ENCODE measurements at places on chromosomes 1 and 21. TPM values are rescaled to one million over a fixed set of nuclear protein-coding genes. Genes with fewer than 3 reads are reported as not detected.

GRCh38 chr1:7356079-7356478 is 415.0 kb upstream of the VAMP3 start:
- no peak overlapping the region for H3K27ac ChIP-seq
- DNase-seq = no peak
- H3K27me3 ChIP-seq = no peaks in the 10 kb centered on the region
- no peaks in the 10 kb centered on the region for H3K4me1 ChIP-seq

DNA sequence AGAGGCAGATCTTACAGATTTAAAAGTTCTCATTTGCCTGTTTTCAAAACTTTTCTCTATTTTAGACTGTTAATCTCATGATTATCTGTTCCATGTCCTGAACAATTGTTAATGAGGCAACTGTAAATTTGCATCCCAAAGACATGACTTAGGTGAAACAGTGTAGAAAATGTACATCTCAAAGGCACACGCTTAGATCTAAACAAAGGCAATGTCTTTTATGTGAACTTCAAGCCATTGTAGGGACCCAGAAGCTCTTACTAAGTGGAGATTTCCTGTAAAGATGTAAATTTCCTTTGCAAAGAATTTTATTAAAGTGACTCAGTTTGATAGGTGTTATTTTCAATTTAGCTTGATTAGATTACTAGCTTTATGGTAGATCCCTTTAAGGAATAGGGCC is 125.2 kb upstream of the F3 start:
- no peak overlapping the region for H3K4me3 ChIP-seq
- H3K27me3 ChIP-seq = no peaks in the 10 kb centered on the region
- H3K27ac ChIP-seq = no peak overlapping the region
- no peak for DNase-seq
- no peaks in the 10 kb centered on the region for H3K4me1 ChIP-seq

The UTS2 gene
- not detected for total RNA-seq

GRCh38 chr1:63703701-63704107 is 70.1 kb upstream of the ROR1 start:
- no peak for DNase-seq
- no peaks in the 10 kb centered on the region for H3K27me3 ChIP-seq
- H3K4me1 ChIP-seq = peaks cover 16% of the 10 kb centered on the region
- H3K27ac ChIP-seq = peak overlapping the region; percentile 31
- H3K36me3 ChIP-seq = no peaks in the 10 kb centered on the region

GRCh38 chr1:55604749-55605148 is 389.6 kb upstream of the USP24 start:
- no peak for DNase-seq
- no peak overlapping the region for H3K4me3 ChIP-seq
- no peaks in the 10 kb centered on the region for H3K36me3 ChIP-seq
- peak overlapping the region; percentile 38 for H3K27ac ChIP-seq
- peaks cover 19% of the 10 kb centered on the region for H3K4me1 ChIP-seq

DNA sequence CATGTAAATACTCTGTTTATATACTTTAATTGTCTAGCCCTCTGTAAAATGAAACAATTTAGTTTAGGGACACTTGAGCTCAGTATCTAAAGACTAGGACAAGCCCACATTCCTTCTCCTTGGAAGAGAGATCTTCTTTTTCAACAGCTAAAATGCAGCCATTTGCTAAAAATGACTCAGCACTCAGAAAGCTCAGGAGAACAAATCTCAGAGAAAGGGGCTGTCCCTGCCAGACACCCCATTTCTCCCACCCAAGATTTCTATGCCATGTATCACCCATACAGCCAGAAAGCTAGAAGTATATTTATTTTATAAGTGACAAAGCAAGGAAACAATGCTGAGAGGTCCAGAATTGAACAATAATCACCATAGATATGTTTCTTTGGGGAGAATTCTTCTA is 23.2 kb upstream of the PRDX6 start:
- H3K27me3 ChIP-seq = no peaks in the 10 kb centered on the region
- H3K4me1 ChIP-seq = no peaks in the 10 kb centered on the region
- H3K36me3 ChIP-seq = no peaks in the 10 kb centered on the region
- no peak overlapping the region for H3K4me3 ChIP-seq
- no peak for DNase-seq

GRCh38 chr1:235679644-235680043 is 30.1 kb upstream of the GNG4 start:
- no peaks in the 10 kb centered on the region for H3K4me1 ChIP-seq
- DNase-seq = no peak
- H3K27me3 ChIP-seq = no peaks in the 10 kb centered on the region
- no peak overlapping the region for H3K27ac ChIP-seq

- DNase-seq = no peak
- no peaks in the 10 kb centered on the region for H3K27me3 ChIP-seq
- H3K4me3 ChIP-seq = no peak overlapping the region
- H3K4me1 ChIP-seq = peaks cover 15% of the 10 kb centered on the region
Observed at GRCh38 chr1:202615501-202616354, 94.5 kb downstream of the SYT2 start.

The INSRR gene
- total RNA-seq = 2.9 TPM

DNA sequence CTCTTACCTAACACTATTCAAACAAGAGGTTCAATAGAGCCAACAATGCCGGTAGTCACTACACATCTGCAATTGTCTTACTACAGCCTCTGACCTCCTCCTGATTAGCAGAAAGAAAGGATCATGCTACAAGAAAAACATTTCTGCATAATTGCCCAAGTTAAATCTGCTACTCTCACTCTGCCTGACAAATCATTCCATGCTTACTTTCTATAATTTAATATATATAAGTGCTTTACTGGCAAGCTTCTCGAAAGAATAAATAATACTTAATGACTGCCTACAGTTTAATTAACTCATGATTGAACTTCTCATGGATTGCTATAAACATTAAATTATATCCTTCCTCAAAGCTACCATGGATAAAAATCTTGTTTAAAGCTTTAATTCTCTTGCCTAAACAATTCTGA is 156.0 kb downstream of the SLC45A1 start:
- H3K27me3 ChIP-seq = no peaks in the 10 kb centered on the region
- no peak overlapping the region for H3K4me3 ChIP-seq
- no peak overlapping the region for H3K27ac ChIP-seq
- DNase-seq = no peak
- H3K4me1 ChIP-seq = peaks cover 19% of the 10 kb centered on the region

The B3GALT5 gene
- total RNA-seq = not detected

The CACHD1 gene
- total RNA-seq = 4.3 TPM

The TMEM52 gene
- not detected for total RNA-seq

The FCAMR gene
- not detected for total RNA-seq

DNA sequence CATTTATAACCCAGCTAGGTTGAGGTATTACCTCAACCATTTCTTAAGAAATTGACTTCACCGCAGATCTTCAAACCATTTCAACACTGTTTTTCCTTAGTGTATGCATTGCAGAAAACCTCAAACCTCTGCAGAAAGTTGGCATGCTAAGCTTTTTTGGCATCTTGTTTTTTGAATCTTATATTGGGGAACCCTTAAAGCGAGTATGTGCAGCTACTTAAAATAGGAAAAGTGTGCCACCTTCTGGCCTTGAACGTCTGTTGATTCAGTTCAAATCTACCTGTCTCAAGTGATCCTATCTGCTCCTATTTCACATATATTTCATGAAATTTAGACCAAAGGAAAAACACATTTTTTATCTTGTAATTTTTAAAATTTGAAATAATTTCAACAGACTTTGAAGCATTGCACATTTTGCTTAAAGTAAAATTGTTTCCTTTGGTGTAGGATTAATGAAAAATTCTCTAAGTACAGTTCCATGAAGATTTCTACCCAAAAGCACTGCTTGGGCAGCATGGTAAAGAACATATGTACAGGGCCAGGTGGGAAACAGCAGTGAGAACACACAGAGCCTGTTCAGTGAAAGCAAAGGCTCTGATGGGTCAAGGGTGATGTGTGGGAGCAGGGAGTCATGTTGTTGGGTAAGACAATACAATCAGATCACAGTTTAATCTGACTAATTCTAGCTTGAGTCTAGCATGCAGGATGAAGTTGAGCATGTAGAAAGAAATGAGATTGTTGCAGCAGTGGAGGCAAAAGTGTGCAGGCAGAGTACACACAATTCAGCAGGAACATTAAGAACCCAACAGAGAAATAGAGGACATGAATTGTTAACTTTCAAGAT is 17.2 kb downstream of the HENMT1 start:
- no peaks in the 10 kb centered on the region for H3K4me1 ChIP-seq
- no peaks in the 10 kb centered on the region for H3K36me3 ChIP-seq
- no peak overlapping the region for H3K27ac ChIP-seq
- no peak overlapping the region for H3K4me3 ChIP-seq

The AGMAT gene
- total RNA-seq = 1.1 TPM

The BLACAT1 gene
- not detected for total RNA-seq

DNA sequence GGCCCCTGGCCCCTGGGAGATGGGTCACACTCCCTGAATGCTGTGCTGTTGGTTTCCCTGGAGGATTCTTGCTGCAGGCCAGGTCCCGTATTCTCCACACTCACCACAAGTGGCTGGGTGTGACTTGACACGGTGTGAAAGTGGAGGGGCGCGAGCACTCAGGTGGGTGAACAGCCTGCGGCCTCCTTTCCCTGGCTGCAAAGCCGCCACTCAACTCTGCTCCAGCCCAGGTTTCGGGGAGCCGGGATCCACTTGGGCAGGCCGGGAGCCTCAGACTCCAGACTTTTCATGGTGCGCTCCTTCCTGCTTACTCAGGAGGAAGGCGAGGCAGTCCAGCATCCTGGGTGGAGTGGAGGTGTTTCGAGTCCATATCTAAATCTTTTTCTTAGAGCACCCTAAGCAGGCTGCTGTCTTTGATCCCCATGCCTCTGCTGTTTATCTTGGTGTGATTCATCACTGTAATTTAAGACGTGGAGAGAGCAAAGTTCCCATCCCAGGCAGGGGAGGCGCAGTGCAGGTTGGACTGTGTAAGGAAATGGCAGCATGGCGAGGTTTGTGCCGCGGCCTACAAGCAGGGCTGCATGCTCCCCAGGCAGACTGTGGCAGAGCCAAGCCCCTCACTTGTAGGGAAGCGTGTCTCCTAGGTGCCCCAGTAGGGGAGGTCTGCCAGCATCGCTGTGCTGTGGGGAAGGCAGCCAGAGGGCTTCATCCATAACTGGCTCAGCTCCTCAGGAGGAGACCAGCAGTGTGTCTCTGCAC is 29.6 kb downstream of the VANGL1 start:
- peaks cover 9% of the 10 kb centered on the region for H3K4me1 ChIP-seq
- no peaks in the 10 kb centered on the region for H3K27me3 ChIP-seq
- no peak overlapping the region for H3K4me3 ChIP-seq
- no peak for DNase-seq
- H3K27ac ChIP-seq = no peak overlapping the region

DNA sequence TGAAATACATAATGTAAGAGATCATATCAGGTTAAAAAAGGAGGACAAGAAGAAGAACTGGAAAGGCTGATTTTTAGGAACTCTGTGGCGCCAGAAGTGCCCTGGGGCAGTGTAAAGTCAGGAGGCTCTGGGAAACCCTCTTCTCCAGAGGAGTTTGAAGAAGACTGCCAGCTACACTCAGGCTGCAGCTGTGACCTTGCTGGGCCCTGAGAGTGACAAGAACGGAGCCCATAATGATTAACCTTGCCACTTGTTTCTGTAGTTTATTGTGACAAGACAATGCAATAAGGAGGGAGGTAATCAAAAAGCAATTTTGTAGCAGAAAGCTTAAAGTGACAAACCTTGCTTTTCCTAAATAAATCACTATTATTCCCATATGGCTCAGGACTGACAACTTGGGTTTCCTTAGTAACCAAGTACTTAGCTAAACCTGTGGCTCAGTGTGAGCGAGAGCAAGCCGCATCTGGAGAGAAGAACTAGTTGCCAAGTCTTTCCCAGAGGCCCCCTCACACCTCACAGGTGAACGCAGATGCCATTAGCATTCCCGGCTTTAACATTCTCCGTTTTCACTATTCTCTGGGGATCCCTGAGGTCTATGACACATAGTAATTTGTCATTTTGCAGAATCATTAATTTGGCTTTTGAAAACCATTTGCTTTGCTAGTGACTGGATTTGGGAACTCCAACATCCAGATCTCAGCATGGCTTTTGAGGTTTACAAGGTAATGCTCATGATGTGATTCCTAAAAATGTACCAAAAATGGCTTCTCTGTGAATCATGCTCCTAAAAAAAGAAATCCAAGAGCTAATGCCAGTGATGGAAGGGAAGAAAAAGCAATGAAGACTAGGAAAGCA is 115.9 kb downstream of the OMA1 start:
- H3K27ac ChIP-seq = no peak overlapping the region
- H3K4me3 ChIP-seq = no peak overlapping the region
- no peaks in the 10 kb centered on the region for H3K27me3 ChIP-seq
- H3K4me1 ChIP-seq = no peaks in the 10 kb centered on the region

GRCh38 chr1:154661110-154661509 is 53.1 kb upstream of the ADAR start:
- no peaks in the 10 kb centered on the region for H3K27me3 ChIP-seq
- no peaks in the 10 kb centered on the region for H3K4me1 ChIP-seq
- no peak overlapping the region for H3K4me3 ChIP-seq
- H3K27ac ChIP-seq = no peak overlapping the region

DNA sequence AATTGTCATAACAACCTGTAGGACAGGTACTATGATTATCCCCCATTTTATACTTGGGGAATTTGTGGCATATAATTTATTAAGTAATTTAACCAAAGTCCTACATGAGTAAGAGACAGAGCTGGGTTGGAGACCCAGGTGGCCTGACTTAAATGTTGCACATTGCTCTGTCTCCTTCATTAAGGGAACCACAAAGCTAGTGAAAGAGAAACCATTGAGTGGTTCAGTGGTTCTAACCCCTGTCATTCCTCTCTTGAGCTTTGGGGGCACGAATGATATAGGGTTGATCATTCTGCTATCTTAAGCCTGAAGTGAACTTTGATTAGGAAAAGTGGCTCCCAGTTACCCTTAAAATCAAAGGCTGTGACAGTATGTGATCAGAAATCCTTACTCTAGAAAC is 5.3 kb upstream of the MAP3K7CL start:
- no peaks in the 10 kb centered on the region for H3K27me3 ChIP-seq
- H3K36me3 ChIP-seq = no peaks in the 10 kb centered on the region
- no peak overlapping the region for H3K4me3 ChIP-seq
- H3K27ac ChIP-seq = no peak overlapping the region

GRCh38 chr1:82589588-82589987 is 788.9 kb downstream of the ADGRL2 start:
- no peaks in the 10 kb centered on the region for H3K36me3 ChIP-seq
- H3K27me3 ChIP-seq = no peaks in the 10 kb centered on the region
- no peak overlapping the region for H3K27ac ChIP-seq
- H3K4me3 ChIP-seq = no peak overlapping the region
- no peaks in the 10 kb centered on the region for H3K4me1 ChIP-seq
- DNase-seq = no peak

DNA sequence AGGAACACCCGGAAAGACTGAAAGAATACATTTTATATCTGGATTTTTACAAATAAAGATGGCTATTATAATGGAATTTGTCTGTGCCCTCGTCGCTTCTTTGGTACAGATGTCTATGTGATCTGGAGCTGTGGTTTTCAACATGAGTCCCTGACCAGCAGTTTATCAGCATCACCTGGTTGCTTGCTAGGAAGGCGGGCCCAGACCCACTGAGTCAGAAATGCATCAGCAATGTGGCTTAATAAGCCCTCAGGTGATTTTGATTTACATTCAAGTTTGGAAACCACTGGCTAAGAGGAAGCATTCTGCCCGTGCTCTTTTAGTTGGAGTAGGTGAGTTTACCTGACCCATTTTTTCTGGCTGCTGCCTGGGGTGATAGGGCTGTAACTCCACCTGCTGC is 31.7 kb downstream of the ATP1A1 start:
- no peaks in the 10 kb centered on the region for H3K4me1 ChIP-seq
- H3K36me3 ChIP-seq = peaks cover 96% of the 10 kb centered on the region
- no peak overlapping the region for H3K27ac ChIP-seq

The FCGR1A gene
- total RNA-seq = 28.0 TPM

- no peak for DNase-seq
- H3K4me1 ChIP-seq = peaks cover 5% of the 10 kb centered on the region
- H3K36me3 ChIP-seq = no peaks in the 10 kb centered on the region
- no peaks in the 10 kb centered on the region for H3K27me3 ChIP-seq
Observed at GRCh38 chr1:167708940-167709389, 12.8 kb upstream of the MPZL1 start.

- H3K27ac ChIP-seq = no peak overlapping the region
- H3K4me3 ChIP-seq = no peak overlapping the region
- no peaks in the 10 kb centered on the region for H3K27me3 ChIP-seq
Observed at GRCh38 chr21:41630249-41630648, 122.3 kb upstream of the TMPRSS2 start.
